CD14-positive monocyte (primary cell): ENCODE measurements at places on chromosomes 5 and 9. TPM values are rescaled to one million over a fixed set of nuclear protein-coding genes. Genes with fewer than 3 reads are reported as not detected.

DNA sequence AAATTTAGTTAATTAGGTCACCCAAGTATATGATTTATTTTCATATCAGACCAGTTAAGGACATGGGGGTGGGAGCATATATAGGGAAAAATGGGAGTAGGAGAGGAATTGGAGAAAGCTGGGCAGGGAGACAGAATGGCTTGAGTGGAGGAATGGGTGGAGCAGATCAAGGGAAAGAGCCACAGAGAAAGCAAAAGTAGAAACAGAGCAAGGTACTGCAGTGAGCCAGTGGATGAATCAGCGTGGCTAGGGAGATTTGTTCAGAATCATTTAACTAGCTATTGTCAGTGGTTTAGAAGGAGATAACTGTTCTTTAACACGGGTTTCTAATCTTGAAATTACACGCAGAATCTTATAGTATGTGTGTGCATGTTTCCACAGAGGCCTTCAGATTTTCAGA, 37.4 kb downstream of the SNX24 start:
- no peak for DNase-seq

- peak; percentile 41 for DNase-seq
These were observed 1.1 kb downstream of the RELL2 start for GRCh38 chr5:141637767-141638419.

DNA sequence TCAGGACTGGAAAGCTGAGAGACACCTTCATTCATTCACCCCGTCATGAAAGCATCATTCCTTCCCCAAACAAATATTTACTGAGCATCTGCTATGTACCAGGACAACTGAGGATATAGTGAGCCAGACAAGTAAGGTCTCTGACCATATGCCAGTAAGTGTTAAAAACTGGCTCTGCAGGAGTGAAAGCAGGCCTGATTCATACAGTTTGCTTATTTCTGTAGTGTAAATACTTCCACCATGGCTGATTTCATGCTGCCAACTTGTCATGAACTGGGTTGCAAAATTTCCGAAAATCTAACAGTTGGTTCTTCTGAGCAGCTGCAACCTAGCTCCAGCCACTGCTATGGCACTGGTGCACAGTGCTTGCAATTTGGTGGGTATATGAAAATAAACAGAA, 68.1 kb downstream of the YIPF5 start:
- DNase-seq = no peak

The C9 gene
- not detected for polyA plus RNA-seq

GRCh38 chr5:116442095-116442534, 132.5 kb downstream of the SEMA6A start:
- no peak for DNase-seq

DNA sequence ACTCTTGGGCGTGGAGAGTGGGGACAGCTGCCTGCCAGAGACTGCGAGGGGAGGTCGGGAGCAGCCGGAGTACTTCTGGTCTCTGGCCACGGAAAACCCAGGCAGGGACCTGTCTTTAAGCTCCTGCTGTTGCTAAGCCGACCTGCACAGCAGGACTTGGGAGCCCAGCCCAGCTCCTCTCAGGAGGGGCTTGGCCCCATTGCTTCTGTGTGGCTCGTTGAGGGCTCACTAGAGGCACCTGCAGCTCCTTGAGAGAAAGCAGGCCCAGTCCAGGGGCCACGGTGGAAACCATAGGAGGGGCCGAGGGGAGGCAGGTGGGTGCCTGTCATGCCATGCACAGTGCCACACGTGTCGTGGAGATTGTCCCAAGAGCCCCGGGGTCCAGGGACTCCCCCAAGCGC, 3.3 kb upstream of the LCN2 start:
- DNase-seq = no peak

DNA sequence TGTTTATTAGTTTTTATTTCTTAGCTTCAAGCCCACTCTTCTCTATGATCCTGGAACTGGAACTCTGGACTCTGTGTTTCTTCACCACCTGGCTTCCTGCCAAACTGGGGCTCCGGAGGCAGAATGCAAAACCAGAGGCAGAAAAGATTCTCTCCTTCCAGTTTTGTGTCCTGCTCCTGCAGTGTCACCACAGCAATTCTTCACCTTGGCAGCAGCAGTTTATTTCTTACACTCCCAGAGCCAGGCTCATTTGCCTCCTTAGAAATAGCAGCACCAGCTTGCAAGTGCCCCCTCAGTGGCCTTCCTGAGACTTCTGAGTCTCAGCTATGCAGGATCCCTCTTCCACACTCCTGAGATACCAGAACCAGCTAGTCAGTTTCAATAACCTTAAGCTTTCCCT, 26.7 kb upstream of the CAMK4 start:
- DNase-seq = no peak

The PCDHA13 gene
- polyA plus RNA-seq = not detected

The PCDHGC4 gene
- not detected for polyA plus RNA-seq

GRCh38 chr5:11507156-11507910, 396.9 kb downstream of the CTNND2 start:
- no peak for DNase-seq

DNA sequence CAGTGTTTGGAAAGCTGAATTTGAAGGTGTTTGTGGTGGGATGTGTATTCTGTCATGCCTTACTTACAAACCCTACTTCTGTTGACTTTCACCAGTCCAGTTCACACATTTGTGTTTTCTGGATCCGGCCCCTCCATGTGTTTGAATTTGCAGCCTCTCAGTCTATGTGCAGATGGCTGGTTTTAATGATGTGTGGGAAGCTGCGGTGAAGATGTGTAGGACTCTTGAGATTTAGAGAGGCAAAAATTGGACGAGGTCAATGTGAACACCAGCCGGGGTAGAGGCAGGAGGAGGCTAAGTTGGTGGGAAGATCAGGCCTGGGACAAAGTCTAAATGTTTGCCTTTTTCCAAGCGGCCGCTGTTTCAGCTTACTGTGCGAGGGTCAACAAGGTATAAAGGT, 115.4 kb upstream of the KLF9 start:
- no peak for DNase-seq

The IFNA14 gene
- polyA plus RNA-seq = not detected in 2 replicates

DNA sequence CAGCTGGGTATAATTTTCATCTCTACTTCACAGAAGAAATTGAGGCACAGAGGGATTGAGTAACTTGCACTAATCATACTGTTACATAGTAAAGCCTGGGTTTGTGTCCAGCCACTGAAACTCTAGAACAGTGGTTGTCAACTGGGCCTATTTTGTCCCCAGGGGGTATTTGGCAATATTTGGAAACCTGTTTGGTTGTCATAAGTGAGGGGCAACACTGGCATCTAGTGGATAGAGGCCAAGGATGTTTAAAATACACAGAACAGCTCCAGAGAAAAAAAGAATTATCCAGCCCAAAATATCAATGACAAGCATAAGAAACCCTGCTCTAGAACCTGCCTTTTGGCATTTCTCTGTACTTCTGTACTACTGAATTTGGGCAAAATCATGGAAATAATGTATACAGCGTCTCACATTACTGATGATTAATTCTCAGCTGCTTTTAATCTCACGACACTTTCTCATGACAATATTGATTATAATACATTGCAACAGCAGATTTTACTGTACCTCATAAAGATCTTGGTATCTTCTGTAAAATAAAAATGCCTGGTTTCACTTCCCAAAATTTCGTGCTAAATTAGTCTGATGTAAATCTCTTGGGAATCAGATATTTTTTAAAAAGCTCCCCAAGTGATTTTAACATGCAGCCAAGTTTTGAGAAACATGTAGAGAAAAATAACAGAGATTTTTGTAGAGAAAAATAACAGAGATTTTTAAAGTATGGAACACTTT, 112.7 kb downstream of the RORB start:
- no peak for DNase-seq

DNA sequence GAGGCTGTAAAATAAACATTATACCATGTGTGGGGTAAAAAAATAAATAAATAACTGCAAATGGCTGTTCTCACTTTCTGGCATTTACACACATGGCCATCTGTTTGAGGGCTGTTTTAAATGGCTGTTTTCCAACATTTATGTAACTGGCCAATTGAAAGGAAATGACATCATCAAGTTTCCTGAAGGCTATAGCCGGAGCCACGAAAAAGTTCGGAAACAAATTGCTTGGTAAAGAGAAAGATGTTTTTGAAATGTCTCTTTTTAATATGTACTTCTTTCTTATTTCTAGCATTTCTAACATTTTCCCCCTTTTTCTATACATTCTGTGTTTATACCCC, 95.4 kb upstream of the DAB2 start:
- peak; percentile 7 for DNase-seq

- no peak for DNase-seq
These were observed 76.7 kb upstream of the CXCL14 start for GRCh38 chr5:135655468-135655815.

DNA sequence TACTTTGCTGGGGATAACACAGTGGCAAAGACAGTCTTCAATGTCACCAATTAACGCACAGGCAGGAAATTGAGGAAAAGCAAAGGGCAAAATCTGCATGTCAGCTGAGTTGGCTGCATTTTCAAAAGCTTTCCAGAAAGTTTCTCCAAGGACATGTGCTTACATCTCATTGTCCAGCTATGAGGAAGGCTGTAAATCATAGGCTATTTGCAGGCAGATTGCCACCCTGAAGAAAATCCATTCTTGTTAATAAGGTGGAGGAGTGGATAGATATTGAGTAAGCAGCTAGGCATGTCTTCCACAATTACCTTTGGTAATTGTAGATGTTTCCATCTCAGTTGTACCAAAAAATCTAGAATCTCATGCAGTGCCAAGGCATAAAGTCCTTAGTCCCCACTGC, 278.0 kb upstream of the NUDT12 start:
- no peak for DNase-seq

The IL3 gene
- polyA plus RNA-seq = not detected in 2 replicates

DNA sequence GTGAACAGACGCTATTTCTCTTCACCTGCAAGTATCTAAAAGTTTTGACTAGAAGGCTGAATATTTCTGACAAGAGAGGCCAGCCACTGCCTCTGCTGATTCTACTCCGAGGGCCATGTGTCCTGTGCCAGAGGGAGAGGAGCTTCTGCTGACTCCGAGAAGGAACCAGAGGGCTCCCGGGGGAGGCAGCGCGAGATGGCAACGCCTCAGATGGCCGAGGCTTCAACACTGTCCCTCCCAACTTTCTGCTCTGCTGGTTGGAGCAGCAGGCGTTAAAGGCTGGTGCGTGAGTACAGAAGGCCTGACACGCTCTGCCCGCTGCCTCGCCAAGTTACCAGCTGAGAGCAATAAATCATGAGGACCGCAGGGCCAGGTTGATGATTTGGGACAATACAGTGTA, 178.8 kb downstream of the GAPVD1 start:
- DNase-seq = no peak

The ZNF462 gene
- polyA plus RNA-seq = not detected

DNA sequence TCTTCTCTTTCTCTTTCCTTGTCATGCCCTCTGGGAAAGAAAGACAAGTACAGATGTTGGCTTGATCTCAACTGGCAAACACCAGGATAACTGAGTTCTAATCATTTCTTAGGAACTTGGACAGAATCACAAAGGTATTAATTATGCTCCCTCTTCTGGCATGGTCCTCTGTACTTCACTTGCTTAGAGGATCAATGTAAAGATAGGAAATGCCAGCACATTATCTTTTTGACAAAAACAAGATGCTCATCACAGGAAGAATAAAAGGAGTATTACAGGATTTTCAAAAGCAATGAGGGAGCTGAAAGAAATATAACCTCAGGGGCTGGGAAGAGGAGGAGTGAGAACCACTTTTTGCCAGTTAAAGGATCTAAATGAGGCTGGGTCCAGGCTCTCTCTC, 70.6 kb downstream of the LHFPL2 start:
- no peak for DNase-seq

DNA sequence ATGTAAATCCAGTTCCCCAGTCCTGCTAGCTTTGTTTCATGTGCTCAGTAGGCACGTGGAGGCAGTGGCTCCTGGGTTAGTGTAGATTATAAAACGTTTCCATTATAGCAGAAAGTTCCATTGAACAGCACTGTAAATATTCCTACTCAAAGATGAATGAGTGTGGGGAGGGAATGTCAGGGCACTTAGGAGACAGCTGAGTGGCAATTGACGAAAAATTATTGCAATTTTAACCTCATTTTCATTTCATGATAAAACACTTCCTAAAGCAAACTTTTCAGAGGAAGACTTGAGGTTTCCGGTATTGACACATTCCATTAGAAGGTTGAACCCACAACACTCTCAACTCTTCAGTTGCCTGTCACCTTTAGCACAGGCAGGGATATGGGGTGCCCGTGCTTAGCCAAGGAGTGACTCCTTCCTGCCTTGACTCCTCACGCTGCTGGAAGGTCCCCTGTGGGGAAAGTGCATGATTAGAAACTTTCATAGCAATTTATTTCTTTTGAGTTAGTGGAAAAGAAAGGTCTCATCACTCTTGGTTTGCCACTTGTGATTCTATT, 41.2 kb downstream of the SLC46A2 start:
- peak; percentile 69 for DNase-seq

DNA sequence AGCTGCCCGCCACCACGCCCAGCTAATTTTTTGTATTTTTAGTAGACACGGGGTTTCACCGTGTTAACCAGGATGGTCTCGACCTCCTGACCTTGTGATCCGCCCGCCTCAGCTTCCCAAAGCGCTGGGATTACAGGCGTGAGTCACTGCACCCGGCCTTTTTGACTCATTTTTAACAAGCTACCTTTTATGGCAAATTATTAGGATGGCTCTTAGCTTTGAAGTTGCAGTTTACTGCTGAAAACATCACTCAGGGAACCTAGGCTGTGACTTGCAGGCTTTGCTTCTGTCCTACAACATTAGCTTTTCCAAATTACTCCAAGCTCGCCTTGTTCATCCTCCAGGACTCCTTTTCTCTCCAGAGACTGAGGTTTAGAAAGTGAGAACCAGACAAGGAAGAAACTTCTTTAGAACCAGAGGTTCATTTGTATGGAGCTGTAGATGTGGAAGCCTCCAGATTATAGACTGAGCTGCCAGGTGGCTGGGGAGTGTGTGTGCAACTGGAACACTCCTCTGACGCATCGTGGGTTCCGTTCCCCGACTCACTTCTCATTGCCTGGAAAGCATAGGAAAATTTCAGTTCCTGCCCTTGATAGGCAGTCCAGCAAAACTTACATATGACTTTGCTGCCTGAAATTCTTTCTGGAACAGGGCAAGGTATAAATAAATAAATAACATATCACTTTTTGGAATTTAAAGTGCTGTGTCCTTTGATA, 23.8 kb upstream of the SPTAN1 start:
- DNase-seq = no peak

The PLCXD3 gene
- polyA plus RNA-seq = not detected in 2 replicates

GRCh38 chr5:149046196-149046829, 16.5 kb downstream of the SH3TC2 start:
- no peak for DNase-seq

DNA sequence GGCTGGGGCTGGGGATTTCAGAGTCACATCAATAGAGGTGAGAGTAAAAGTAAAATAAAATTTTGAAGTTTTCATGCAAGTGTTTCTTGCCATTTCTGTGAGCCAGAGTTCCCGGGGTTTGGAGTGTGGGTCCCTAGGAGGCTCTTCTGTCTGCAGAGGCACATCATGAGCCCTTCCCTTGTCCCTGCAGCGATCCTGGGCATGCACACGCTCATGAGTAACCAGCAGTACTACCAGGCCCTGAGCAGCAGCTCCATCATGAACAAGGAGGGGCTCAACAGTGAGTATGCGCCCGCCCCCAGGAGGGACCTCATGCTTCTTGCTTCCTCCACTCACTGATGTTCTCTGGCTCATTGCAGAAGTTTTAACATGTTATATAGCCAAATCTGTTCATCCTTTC, 61.1 kb downstream of the TMOD1 start:
- no peak for DNase-seq

The NR6A1 gene
- polyA plus RNA-seq = 0.28 TPM

The NR2F1-AS1 gene
- polyA plus RNA-seq = not detected

- DNase-seq = no peak
These were observed 41.2 kb upstream of the PTGS1 start for GRCh38 chr9:122329597-122329996.

The IL9 gene
- polyA plus RNA-seq = not detected
